A549 treated with Mapracorat at 1 μM for 4 hours (cell line): ENCODE measurements at places on chromosomes 11 and 22. TPM values are rescaled to one million over a fixed set of nuclear protein-coding genes. Genes with fewer than 3 reads are reported as not detected.

The TCN1 gene
- 0.26 to 0.42 TPM (median 0.36 TPM) in 5 replicates for total RNA-seq

The FOLR3 gene
- total RNA-seq: 0.19 TPM in 1 of 5 replicates, not detected in the others

The SCN4B gene
- total RNA-seq: 0.02 to 0.05 TPM (median 0.03 TPM) in 3 of 5 replicates, not detected in the others

The MMP3 gene
- total RNA-seq: 0.13 to 0.48 TPM in 2 of 5 replicates, not detected in the others

The CBLIF gene
- not detected in 5 replicates for total RNA-seq

The B4GALNT4 gene
- 11.8 to 23.3 TPM (median 18.8 TPM) in 5 replicates for total RNA-seq

The TEX54 gene
- not detected in 5 replicates for total RNA-seq

The UPK3A gene
- total RNA-seq: not detected in 5 replicates

The CTSW gene
- total RNA-seq: 0.11 TPM in 1 of 5 replicates, not detected in the others

The GSC2 gene
- total RNA-seq: 0.13 to 0.21 TPM (median 0.17 TPM) in 3 of 5 replicates, not detected in the others

The ETS1 gene
- total RNA-seq: 28.6 to 36.1 TPM (median 31.2 TPM) in 5 replicates

The UBQLNL gene
- total RNA-seq: not detected in 5 replicates

The BATF2 gene
- total RNA-seq: 0.71 to 1.1 TPM (median 0.85 TPM) in 5 replicates

The OR52L1 gene
- total RNA-seq: not detected in 5 replicates

The TRIM44 gene
- total RNA-seq: 16.7 to 25.7 TPM (median 23.9 TPM) in 5 replicates

The APOC3 gene
- not detected in 5 replicates for total RNA-seq

The ST14 gene
- 0.04 to 0.25 TPM (median 0.10 TPM) in 4 of 5 replicates, not detected in the other for total RNA-seq

The ANO1 gene
- total RNA-seq: 1.6 to 2.4 TPM (median 2.2 TPM) in 5 replicates

The NELL1 gene
- not detected in 5 replicates for total RNA-seq

The NDUFA6 gene
- total RNA-seq: 66.9 to 71.1 TPM (median 68.7 TPM) in 5 replicates

The RIMBP3C gene
- 0.13 to 0.22 TPM (median 0.15 TPM) in 4 of 5 replicates, not detected in the other for total RNA-seq

The MAP6 gene
- total RNA-seq: 1.5 to 1.9 TPM (median 1.8 TPM) in 5 replicates

The CTSF gene
- 30.3 to 40.9 TPM (median 33.5 TPM) in 5 replicates for total RNA-seq

The SESN3 gene
- 0.07 to 0.27 TPM (median 0.13 TPM) in 5 replicates for total RNA-seq

The MFRP gene
- total RNA-seq: not detected in 5 replicates

The NCAPH2 gene
- total RNA-seq: 30.2 to 41.7 TPM (median 38.7 TPM) in 5 replicates

The FAU gene
- 820 to 1,063 TPM (median 1,025 TPM) in 5 replicates for total RNA-seq

The SMIM35 gene
- 0.04 TPM in 1 of 5 replicates, not detected in the others for total RNA-seq

The BEST1 gene
- 1.9 to 3.9 TPM (median 2.6 TPM) in 5 replicates for total RNA-seq

The SYNGR1 gene
- 11.2 to 14.1 TPM (median 12.3 TPM) in 5 replicates for total RNA-seq

The CLTCL1 gene
- 4.4 to 5.8 TPM (median 4.8 TPM) in 5 replicates for total RNA-seq

The APIP gene
- 20.9 to 26.7 TPM (median 23.3 TPM) in 5 replicates for total RNA-seq

The SOX6 gene
- total RNA-seq: 0.01 to 0.15 TPM in 2 of 5 replicates, not detected in the others

The LMO2 gene
- 0.36 to 1.1 TPM (median 0.72 TPM) in 5 replicates for total RNA-seq

The HTR3A gene
- not detected in 5 replicates for total RNA-seq

The OR10A3 gene
- not detected in 5 replicates for total RNA-seq

The CLMP gene
- 16.3 to 24.2 TPM (median 21.4 TPM) in 5 replicates for total RNA-seq

The SYT13 gene
- total RNA-seq: 5.8 to 6.6 TPM (median 5.9 TPM) in 5 replicates

The MS4A3 gene
- not detected in 5 replicates for total RNA-seq

The MN1 gene
- 2.4 to 3.5 TPM (median 3.1 TPM) in 5 replicates for total RNA-seq

The ZNF70 gene
- 0.83 to 1.1 TPM (median 1.00 TPM) in 5 replicates for total RNA-seq

The KLHL35 gene
- total RNA-seq: 0.63 to 1.5 TPM (median 1.3 TPM) in 5 replicates

The SERPING1 gene
- total RNA-seq: 0.63 to 1.0 TPM (median 0.83 TPM) in 5 replicates

The FGF19 gene
- 0.05 to 0.12 TPM (median 0.08 TPM) in 4 of 5 replicates, not detected in the other for total RNA-seq

The TMPRSS13 gene
- total RNA-seq: not detected in 5 replicates

The SMTNL1 gene
- total RNA-seq: not detected in 5 replicates

The BDNF gene
- total RNA-seq: 7.6 to 9.5 TPM (median 8.0 TPM) in 5 replicates

The GRM5 gene
- 0.01 TPM in 1 of 5 replicates, not detected in the others for total RNA-seq

The PHOX2A gene
- total RNA-seq: not detected in 5 replicates

The KDM4E gene
- not detected in 5 replicates for total RNA-seq

The OR8H2 gene
- not detected in 5 replicates for total RNA-seq

The SLC22A9 gene
- not detected in 5 replicates for total RNA-seq

The SLC22A12 gene
- not detected in 5 replicates for total RNA-seq

The E2F8 gene
- total RNA-seq: 5.5 to 7.4 TPM (median 6.3 TPM) in 5 replicates

The NAV2 gene
- total RNA-seq: 20.1 to 31.4 TPM (median 26.3 TPM) in 5 replicates

The RASSF7 gene
- total RNA-seq: 39.7 to 54.5 TPM (median 51.0 TPM) in 5 replicates

The DRD4 gene
- total RNA-seq: 0.09 to 0.64 TPM (median 0.32 TPM) in 5 replicates

The KRTAP5-10 gene
- not detected in 5 replicates for total RNA-seq

The CARD10 gene
- total RNA-seq: 20.7 to 36.0 TPM (median 32.6 TPM) in 5 replicates
